ENCODE measurements at places on chromosomes 13 and 19.

DNA sequence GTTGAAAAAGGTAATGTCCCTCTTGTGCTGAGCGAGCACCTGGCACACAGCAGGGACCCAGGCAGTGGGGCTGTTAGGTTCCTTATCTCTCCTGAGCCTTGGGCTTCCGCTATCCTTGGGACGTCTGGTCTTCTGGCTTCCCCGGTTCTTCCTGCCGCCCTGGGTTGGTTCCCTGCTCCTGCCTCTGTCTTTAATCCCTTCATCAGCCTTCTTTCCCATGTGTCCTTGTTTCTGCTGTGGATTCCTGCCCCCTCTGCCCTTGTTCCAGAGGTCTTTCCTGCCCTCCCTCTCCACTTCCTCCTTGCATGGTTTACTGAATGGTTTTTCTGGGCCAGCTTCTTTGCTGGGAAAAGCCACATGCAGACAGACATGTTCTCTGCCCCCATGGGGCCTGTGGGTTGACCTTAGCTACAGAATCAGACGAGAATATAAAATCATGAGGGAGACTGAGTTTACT lies 2.6 kb downstream of the EPN1 start:
- DNase-seq: no peak

DNA sequence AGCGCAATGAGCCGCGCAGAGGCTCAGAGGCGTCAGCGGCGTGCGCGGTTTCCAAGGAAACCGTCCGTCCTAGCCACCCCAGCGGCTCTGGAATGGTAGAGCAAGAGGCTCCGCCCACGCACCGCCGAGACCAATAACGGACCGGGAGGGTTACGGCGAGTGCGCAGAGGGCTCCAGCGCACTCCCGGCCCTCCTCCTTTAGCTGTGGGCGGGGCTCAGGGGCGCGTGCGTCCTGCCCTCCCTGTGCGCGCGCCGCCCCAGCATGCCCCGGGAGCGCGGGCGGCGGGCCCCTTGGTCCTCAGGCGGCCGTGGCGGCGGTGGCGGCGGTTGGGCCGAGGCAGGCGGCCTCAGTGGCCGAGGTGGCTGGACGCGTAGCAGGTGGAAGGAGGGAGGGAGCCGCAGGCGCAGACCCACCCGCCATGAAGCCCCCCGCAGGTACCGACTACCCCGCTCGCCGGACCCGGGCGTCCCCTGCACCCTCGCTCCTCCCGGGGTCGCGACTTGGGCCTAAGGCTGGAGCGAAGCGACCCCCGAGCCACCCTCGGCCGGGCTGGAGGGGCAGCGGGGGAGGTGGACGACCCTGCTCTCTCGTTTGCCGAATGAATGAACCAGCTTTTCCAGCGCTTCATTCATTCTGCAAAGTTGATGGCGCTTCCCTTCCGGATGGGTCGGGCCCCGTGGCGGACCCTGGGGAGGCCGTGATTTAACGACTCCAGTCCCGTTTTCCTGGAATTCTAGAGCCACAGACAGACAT lies at the start of gene THOP1:
THOP1 (plus strand) TSS at position 260 of the 754 bp plus-strand sequence; CDS start at position 420, 160 bp downstream.
- DNase-seq: peak; percentile 98

GRCh38 chr13:75318138-75318833 lies 163.7 kb downstream of the TBC1D4 start:
- no peak for DNase-seq

DNA sequence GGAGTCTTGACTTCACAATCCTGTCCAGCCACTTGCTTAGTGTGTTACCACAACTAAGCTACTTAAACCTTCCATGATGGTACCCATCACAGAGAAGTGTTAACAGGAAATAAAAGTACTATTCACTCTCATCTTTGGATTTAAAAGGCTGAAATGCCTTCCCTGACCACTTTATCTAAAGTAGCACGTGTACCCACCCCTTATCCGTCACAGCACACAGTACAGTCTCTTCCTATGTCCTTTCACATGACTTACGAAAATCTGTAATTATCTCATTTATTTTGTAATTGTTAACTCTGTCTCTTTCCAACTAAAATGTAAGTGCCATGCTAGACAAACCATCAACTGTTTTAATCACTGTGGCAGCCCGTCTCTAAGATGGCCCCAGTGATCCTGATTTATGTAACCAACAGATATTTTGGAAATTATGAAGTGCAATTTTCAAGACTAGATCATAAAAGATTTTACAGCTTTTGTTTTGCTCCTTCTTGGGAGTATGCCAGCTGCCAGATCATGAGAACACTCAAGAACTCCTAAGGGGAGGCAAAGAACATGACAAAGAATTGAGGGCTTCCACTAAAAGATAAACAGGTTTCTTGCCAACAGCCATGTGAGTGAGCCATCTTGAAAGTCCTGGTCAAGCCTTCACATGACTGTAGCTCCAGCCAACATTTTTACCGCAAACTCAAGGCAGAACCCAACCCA lies 44.9 kb downstream of the DIAPH3 start:
- no peak for DNase-seq

DNA sequence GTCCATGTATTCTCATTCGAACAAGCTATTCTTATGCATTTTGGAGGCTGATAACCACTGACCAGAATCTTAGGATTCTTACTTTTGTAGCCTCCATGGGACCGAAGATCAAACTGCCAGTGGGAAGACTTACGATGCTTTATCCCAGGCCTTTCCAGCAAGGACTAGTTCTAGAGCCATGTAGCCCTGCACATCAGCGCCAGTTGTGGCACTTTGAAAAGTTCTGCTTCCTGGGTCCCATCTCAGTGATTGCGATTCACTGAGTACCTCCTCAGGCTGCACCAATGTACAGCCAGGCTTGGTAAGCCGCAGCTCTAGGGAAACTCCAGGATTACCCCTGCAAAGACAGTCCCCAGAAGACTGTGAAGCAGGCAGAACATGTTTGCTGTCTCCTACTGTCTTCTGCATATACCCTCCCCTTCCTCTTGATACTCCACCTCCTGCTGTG lies 18.9 kb upstream of the ENOX1 start:
- no peak for DNase-seq

- DNase-seq: peak; percentile 26
Measured at GRCh38 chr13:105410602-105411001, 1124.9 kb downstream of the EFNB2 start.

DNA sequence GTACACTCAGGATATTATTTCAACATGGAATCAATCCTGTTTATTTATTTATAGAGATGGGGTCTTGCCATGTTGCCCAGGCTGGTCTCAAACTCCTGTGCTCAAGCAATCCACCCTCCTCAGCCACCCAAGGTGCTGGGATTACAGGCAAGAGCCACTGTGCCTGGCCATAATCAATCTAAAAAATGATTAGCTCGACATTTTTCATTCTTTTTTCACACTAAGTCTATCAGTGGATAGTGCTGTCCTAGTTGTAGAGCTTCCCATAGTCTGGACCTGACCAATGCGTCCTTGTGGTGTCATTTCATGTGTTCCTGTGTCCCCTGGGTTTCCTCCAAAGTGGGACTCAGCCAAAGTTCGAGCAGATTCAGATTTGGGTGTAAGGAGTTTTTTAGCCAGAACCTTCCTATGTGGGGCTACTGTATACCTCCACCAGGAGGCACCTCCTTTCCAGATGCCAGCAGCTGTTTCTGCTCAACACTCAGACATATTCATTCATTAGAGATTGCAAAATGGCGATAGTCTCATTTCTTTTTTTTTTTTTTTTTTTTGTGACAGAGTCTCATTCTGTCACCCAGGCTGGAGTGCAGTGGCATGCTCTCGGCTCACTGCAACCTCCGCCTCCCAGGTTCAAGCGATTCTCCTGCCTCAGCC lies 61.1 kb downstream of the MAP4K1 start:
- DNase-seq: no peak

- DNase-seq: no peak
Measured at GRCh38 chr13:70842062-70842644, 733.9 kb upstream of the KLHL1 start.

GRCh38 chr13:26221399-26221720 lies 754 bp downstream of the RNF6 start:
- no peak for DNase-seq

- DNase-seq: no peak
Measured at GRCh38 chr19:19043481-19043880, 10.1 kb downstream of the ARMC6 start.

GRCh38 chr13:51740698-51741097 lies 63.3 kb downstream of the DHRS12 start:
- DNase-seq: no peak

GRCh38 chr13:99435998-99436397 lies 65.3 kb upstream of the TM9SF2 start:
- DNase-seq: no peak

GRCh38 chr13:52925251-52925650 lies 76.8 kb upstream of the PCDH8 start:
- no peak for DNase-seq

GRCh38 chr13:21979161-21979806 lies 308.4 kb downstream of the FGF9 start:
- DNase-seq: no peak

- DNase-seq: no peak
Measured at GRCh38 chr19:47056411-47056810, 8.0 kb upstream of the TMEM160 start.

DNA sequence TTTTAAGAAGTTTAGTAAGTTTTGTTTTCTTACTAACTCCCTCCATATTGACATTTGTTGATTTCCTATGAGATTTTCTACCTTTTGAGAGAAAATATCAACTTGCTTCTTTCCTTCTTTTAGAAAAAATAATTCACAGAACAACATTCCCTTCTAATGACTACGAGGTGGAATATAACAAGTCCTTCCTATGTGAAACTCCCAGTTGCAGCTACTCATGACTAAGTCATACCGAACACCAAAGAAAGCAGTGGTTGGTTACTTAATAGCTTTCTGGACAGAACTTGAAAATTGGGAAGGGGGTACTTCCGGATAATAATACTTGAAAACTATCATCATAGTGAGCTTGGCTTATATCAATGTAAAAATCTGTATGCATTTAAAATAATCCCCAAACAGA lies 144.8 kb downstream of the DACH1 start:
- no peak for DNase-seq

- DNase-seq: no peak
Measured at GRCh38 chr19:571566-571974, 826 bp upstream of the BSG start.

- no peak for DNase-seq
Measured at GRCh38 chr13:99737481-99738245, 233.9 kb downstream of the ZIC5 start.

DNA sequence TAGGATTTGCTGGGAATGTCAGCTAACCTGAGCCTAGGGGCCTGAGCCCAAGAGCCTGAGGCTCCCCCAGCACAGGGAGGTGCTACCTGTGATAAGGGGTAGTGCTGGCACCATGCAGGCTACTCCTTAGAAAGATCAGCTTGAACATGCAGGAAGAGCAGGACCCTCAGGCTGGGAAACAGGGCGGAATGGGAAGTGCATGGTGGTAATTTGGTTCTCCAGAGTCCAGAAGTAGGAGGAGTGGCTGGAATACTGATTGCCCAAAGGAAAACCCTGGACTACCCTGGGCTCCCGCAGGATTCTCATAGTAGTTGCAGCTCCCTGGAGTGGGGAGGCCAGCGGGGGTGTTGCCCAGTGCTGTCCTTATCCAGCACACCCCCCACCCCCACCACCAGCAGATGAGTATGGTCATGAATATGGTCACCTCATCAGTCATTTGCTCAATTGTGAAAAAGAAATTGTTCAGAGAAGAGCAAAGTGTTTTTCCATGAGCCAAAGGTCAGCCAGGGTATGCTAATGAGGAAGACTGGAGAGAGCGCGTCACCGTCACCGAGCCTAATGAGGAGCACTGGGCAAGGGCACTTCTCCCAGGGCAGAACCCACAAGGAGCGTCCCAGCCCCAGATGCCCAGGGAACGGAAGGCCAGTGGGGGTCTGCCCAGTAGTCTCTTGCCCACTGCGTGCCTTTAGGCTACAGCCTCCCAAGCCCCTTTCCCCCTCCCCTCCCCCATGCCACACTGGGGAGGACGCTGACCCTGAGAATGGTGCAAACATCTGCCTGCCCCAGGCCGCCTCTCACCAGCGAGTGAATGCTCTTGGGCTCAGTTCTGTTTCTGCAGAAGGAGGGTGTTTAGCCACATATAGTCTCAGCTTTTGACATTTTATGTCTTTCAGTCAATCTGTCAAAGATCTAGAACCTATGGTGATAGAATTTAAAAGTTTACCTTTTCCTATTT lies 5.3 kb downstream of the SLC25A15 start:
- DNase-seq: no peak

GRCh38 chr19:19315444-19315843 lies 4.9 kb downstream of the SUGP1 start:
- no peak for DNase-seq

GRCh38 chr19:4981681-4981958 lies 12.7 kb downstream of the KDM4B start:
- no peak for DNase-seq

- DNase-seq: no peak
Measured at GRCh38 chr19:10184636-10185035, 10.1 kb downstream of the DNMT1 start.

- DNase-seq: no peak
Measured at GRCh38 chr19:31461814-31462539, 112.7 kb upstream of the TSHZ3 start.
